ENCODE measurements at places on chromosomes 2 and 18.

DNA sequence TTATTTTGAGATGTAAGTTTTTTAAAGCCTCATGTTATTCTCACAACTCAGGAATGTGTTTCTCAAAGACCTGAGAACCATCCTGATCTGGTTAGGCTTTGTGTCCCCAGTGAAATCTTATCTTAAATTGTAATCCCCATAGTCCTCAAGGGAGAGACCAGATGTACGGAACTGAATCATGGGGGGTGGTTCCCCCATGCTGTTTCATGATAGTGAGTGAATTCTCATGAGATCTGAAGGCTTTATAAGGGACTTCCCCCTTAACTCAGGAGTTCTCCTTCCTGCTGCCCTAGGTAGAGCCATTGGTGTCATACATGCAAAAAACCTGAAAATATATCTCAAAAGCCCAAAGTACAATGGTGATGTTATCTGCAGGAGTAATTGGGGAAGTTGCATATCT lies 836.7 kb downstream of the CBLN2 start:
- DNase-seq, result no peak

GRCh38 chr2:66489436-66489835 lies 54.5 kb downstream of the MEIS1 start:
- no peak for DNase-seq

DNA sequence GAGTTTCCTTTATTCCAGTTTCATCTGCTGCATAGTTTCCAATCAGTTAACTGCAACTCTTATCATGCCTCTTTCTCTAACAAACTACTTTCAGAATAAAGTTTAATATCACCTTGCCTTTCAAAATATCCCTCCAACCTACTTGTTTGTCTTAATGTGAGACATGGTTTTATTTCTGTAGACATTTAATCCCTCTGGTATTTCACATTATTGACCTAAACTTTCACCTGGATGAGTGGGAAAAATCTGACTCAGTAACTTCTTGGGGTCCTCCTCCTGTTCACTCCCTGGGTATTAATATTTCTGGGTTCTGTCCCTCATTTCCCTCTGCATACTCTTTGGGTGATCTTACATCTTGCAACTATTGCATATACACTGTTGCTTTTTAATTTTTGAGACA lies 27.9 kb downstream of the MSH6 start:
- no peak for DNase-seq

DNA sequence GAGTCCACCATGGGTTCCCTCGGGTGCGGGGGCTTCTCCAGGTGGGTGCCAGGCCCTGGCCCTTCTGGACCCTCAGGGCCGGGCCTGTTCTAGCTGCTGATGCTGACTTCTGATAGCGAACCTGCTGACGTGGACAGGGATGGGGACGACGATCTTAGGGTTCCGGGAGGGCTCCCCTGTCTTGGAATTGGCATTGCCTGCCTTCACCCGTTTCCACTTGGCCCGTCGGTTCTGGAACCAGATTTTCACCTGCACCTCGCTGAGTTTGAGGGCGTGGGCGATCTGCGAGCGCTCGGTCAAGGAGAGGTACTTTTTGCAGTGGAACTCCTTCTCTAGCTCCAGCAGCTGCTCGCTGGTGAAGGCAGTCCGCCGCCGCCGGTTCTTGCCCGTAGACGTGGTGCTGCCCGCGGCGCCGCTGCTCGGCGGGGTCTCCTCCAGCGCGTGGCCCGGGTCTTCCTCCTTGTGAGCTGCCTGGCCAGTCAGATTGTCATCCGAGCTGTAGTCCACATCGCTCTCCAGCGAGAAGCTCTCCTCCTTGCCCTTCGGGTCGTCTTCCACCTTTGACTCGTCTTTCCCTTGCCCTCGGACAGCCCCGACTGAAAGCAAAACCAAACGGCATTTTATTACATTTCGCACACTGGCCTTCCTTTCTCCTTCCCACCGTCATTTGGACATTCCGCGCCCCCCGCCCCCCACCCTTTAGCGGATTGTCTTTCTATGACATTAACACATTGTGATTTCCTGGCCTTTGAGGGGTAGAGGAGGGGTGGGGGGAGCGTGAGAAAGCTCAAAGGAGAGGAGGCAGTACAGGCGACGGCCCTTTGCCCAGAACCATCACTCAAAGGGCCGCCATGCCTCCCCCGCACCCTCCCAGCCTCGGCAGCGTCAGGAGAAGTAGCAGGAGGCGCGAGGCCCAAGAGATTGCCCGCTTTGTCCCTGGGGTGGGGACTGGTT lies 2.1 kb downstream of the GBX2 start:
- no peak for DNase-seq

GRCh38 chr2:129876541-129876940 lies 102.9 kb upstream of the RAB6C start:
- no peak for DNase-seq

DNA sequence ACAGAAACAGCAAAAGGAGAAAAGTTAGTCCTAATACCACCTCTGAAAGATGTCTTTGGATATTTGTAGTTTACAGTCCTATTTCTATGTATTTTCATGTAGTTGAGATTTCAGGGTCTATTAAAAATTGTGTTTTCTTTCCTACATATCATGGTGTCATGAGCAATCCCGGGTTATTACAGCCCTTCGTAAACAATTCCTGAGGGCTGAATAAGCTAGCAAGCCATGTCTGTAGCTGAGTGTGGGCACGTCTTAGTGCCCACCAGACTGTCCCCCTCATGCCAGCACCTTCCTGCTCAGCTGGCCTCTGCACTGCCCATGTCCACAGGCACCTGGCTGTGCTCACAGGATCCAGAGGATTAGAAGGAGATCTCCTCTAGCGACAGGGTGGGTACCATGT lies 60.6 kb downstream of the CTIF start:
- DNase-seq, result no peak

DNA sequence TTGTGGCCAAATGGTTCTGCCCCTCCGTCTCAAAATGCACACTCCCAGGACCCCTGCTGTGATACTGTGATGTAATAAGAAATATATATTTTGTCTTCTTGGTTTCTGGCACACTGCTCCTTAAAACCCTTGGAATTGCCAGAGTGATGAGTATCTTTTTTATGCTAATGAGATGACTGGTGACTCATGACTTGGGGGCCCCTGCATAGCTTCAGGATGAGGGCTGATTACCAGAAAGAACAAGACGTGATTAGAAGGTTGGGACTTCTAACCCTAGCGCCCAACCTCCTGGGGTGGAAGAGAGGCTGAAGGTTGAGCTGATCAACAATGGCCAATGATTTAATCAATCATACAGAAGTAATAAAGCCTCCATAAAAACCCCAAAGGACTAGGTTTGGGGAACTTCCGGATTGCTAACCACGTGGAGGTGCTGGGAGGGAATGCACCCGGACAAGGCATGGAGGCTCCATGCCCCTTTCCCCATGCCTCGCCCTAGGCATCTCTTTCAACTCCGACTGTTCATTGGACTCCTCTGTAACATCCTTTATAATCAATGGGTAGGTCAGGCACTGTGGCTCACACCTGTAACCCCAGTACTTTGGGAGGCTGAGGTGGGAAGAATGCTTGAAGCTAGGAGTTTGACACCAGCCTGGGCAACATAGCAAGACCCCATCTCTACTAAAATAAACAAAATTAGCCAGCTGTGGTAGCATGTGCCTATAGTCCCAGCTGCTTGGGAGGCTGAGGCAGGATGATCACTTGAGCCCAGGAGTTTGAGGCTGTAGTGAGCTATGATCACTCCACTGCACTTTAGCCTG lies 89.1 kb downstream of the HS1BP3 start:
- DNase-seq, result peak; percentile 21

DNA sequence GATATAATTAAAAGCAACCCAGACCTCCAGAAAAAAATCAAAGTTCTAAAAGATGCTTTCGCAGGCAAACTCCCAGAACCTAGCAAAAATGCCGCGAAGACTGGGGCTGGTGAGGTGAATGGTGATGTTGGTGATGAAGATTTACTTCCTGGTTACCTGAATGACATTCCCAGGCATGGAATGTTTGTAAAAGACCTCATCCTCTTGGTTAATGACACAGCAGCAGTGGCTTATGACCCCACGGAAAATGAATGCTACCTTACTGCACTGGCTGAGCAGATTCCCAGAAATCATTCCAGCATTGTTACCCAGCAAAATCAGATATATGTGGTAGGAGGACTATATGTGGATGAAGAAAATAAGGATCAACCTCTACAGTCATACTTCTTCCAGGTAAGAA lies 994 bp downstream of the KLHL41 start:
- DNase-seq, result no peak

GRCh38 chr18:59049721-59050660 lies 89.7 kb upstream of the SEC11C start:
- DNase-seq, result no peak

DNA sequence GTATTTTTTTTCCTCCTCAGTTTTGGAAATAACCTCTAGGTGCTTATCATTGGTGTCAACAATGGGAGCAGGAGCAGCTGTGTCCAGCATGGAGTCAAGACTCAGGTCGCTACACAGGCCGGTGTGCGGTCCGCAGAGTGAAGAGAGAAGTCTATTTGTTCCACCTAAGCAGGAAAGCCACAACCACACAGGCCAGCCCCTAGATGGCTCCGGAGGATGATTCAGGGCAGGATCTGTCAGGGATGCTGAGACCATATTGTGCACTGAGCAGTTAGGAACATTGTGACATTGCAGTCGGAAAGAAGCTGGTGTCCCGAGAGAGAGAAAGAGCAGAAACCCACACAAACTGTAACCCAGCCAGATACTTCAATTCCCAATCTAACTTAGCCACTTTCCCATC lies 136.9 kb downstream of the GAREM1 start:
- DNase-seq, result no peak

DNA sequence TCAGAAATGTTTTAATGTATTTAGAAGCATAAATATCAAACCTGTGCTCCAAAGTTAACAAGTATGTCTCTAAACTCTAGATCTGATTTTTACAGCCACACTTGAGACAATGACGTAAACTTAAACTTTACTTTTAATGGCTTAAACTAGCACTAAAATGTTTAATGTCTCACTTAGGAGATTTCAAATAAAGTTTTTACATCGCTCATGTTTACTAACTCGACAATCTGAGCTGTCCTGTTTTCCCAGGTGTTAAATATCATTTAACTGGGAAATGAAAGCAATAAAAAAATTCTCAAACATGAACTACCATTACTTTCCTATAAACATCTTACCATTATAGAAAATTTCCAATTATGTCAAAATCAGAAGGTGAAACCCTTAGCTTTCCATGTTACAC lies 70.2 kb upstream of the FAM124B start:
- DNase-seq, result no peak

- no peak for DNase-seq
Measured at GRCh38 chr2:175030380-175031271, 25.4 kb upstream of the CHN1 start.

- DNase-seq, result no peak
Measured at GRCh38 chr2:24448797-24449196, 42.3 kb upstream of the NCOA1 start.

GRCh38 chr2:212794471-212794870 lies 255.9 kb upstream of the ERBB4 start:
- DNase-seq, result no peak

DNA sequence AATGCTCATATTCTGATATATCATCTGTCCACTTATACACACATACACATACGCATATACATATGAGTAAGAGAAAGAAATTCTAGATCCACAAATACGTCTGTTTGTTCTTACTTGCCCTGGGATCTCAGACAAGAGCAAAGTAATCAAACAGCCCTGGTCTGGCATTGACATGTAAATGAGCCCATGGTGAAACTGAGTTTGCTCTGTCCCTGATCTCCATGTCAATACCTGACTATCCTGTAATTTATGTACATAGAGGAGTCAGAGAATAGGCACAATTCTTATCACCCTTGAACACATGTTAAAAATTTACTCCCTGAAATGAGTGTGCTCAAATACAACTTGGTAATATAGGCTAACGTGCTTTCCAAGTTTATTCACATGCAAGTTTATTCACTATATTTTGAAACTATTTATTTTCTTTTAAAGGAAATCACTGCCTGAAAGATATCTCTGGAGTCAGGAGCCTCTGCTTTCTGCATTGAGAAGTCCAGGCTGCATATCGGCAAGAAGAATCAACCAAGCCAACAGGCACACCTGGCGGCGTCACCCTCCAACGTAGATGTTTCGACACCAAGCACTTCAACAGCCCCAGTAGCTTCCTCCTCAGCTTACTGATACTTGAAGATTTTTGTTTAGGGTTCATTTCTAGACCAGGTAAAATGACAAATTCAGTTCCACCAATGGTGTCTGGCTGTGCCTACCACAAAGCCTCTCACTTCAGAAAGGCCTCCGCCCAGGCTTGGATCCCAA lies 100.6 kb downstream of the CMPK2 start:
- DNase-seq, result no peak

DNA sequence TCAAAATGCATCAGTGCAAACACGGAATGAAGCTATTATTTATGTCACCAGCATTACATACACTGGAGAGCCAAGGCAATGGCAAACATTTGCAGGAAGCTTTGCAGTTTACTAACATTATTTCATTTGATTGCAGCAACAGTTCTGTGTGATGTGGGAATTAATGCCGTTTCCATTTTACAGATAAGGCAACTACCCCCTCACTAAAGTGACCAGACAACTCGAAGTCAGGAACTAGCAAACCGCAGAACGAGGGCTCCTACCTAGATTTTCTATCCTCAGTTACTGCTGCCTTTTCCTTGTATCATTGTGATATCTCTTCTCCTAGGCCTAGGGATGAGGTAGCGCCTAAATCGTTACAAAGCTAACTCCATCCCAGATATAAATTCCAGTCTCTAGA lies 85.5 kb downstream of the COLEC12 start:
- no peak for DNase-seq

DNA sequence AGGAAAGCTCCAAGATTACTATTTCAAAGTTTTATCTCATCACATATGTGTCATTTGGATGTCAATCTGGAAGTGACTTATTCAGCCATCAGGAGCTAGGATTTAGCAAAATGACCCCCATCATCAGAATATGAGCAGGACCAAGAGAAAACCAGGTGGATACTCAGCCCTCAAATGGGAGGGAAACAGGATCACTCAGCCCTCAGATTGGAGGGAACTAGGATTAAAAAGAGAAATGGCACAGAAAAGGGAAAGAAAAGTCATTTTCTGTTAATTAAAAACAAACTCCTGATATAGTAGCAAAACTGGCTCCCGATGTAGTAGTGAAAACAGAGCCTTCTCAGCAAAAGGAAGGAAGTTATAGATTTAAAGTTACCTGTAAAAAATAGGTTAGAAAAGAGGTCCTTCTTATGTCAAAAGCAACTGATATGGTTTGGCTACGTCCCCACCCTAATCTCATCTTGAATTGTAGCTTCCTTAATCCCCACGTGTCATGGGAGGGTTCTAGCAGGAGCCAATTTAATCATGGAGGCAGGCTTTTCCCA lies 69.0 kb upstream of the MYCN start:
- no peak for DNase-seq

- no peak for DNase-seq
Measured at GRCh38 chr18:54916507-54916906, 42.8 kb downstream of the CCDC68 start.

- DNase-seq, result no peak
Measured at GRCh38 chr18:13338318-13338717, 119.8 kb downstream of the LDLRAD4 start.

GRCh38 chr2:60553495-60554073 lies at the start of gene BCL11A:
TSS of gene BCL11A (minus strand) at chr2:60553654. CDS start at chr2:60553270, 384 bp downstream.
- peak; percentile 49 for DNase-seq

- DNase-seq, result no peak
Measured at GRCh38 chr2:27263287-27264252, 723 bp upstream of the SLC30A3 start.

Data from amniotic stem cell (primary cell).